Nephron progenitor cell (in vitro differentiated cells): ENCODE measurements at places on chromosomes 6 and 20.

GRCh38 chr6:44029444-44030185 is 97.6 kb downstream of the MRPL14 start:
- H3K4me1 ChIP-seq, result peaks cover 5% of the 10 kb centered on the region
- peaks cover 16% of the 10 kb centered on the region for H3K27me3 ChIP-seq
- no peak for DNase-seq
- H3K4me3 ChIP-seq, result no peak overlapping the region

DNA sequence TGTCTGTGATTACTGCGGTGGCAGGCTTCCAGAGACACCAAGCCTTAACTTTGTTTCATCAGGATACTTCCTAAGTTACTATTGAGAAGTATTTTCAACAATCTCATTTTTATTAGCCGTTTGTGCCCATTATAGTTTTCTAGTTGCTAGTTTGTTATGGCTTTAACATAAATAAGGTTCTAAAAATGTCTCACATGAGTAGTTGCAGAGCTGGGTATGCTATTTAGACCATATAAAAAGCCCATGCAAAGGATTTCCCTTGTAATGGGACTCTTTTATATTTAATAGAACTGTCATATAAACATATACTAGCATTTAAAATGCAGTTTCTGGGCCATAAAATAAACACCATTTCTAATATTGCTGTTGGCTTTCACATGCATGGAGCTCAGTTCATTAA is 205.3 kb upstream of the TCF21 start:
- no peak overlapping the region for H3K4me3 ChIP-seq
- H3K27me3 ChIP-seq, result peaks cover 6% of the 10 kb centered on the region
- no peak overlapping the region for H3K27ac ChIP-seq
- DNase-seq, result no peak
- no peaks in the 10 kb centered on the region for H3K36me3 ChIP-seq
- H3K4me1 ChIP-seq, result no peaks in the 10 kb centered on the region

- no peaks in the 10 kb centered on the region for H3K36me3 ChIP-seq
- no peak overlapping the region for H3K4me3 ChIP-seq
- no peak overlapping the region for H3K27ac ChIP-seq
- peaks cover 33% of the 10 kb centered on the region for H3K27me3 ChIP-seq
Measured at GRCh38 chr6:150079604-150080003, 10.7 kb upstream of the ULBP3 start.

DNA sequence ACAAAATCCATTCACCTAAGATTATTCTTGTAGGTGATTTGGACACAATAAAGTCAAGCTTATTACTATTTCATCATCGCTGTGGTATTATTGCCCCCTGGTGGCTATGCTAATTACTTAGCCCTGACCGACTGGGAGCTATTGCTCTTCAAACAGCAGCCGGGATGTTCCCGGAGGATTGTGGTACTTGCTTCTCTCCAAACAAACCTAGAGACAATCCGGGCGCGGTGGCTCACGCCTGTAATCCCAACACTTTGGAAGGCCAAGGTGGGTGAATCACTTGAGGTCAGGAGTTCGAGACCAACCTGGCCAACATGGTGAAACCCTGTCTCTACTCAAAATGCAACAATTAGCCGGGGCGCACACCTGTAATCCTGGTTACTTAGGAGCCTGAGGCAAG is 15.4 kb upstream of the STMND1 start:
- no peak overlapping the region for H3K4me3 ChIP-seq
- H3K4me1 ChIP-seq, result no peaks in the 10 kb centered on the region
- peaks cover 10% of the 10 kb centered on the region for H3K27me3 ChIP-seq
- peaks cover 5% of the 10 kb centered on the region for H3K36me3 ChIP-seq

DNA sequence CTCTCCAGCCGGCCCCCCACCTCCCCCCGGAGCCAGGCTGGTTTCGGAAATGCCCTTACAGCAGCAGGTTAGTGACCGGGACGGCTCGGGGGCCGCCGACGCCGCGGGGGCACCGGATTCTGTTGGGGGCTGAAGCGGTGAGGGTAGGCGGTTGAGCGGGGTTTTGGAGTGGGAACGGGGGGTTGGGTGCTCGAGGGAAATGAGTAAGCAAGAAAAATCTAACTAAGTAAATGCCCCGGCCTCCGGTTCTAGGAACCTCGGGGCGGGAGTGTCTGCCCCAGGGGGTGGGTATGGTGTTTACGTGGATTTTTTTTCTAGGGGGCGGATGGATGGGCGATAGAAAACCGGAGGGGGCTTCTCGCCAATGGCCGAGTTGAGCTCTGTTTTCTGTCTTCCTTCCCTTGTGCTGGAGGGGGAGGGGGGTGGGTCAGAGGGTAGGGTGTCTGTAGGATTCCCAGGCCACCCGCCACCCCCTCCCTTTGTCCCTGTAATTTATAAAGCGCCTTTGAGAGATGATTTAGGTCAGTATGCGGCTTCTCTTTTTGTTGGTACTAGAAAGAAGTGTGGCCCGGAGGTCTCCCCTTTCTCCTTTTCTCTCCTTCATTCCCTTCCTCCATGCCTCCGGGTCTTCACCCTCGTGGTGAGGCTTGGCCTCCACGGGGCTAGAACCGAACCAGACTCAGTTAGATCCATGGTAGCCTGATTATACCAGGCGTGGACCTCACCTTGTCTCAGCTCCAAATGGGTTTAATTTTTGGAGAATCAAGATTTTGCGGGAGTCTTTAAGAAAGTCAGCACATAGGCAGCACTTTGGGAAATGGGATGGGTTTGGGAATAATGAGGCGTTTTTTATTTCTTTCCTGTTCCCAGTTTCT is 2.3 kb downstream of the E2F3 start:
- H3K4me3 ChIP-seq, result peak overlapping the region; percentile 98
- H3K36me3 ChIP-seq, result peaks cover 33% of the 10 kb centered on the region
- peak overlapping the region; percentile 99 for H3K27ac ChIP-seq
- H3K4me1 ChIP-seq, result peaks cover 36% of the 10 kb centered on the region
- no peak for DNase-seq

- peaks cover 7% of the 10 kb centered on the region for H3K27me3 ChIP-seq
- H3K27ac ChIP-seq, result peak overlapping the region; percentile 20
Measured at GRCh38 chr6:155228546-155229166, 35.2 kb upstream of the CLDN20 start.

DNA sequence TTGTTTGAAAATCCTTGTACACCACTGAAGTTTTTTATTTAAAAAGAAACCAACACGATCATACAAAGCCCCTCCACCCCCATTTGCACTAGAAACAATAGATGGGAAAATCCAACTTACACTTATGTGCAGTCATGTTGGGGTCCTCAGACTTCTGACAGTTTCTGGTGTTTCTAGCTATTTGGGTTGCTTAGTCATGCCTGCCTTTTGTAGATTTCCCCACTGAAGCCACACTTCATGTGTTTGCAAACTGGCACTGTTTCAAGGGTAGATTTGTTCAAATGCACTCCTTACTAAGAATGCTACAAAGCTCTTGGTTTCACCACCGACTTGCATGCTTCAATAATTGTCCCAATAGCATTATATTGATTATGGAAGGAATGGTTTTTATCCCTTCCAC is 1.5 kb downstream of the SH3BGRL2 start:
- H3K4me1 ChIP-seq, result peaks cover 19% of the 10 kb centered on the region
- no peaks in the 10 kb centered on the region for H3K36me3 ChIP-seq
- no peak overlapping the region for H3K27ac ChIP-seq
- peak overlapping the region; percentile 94 for H3K4me3 ChIP-seq
- no peak for DNase-seq

GRCh38 chr6:105748737-105749161 is 337.4 kb upstream of the PRDM1 start:
- peaks cover 13% of the 10 kb centered on the region for H3K4me1 ChIP-seq
- peaks cover 5% of the 10 kb centered on the region for H3K27me3 ChIP-seq
- H3K27ac ChIP-seq, result peak overlapping the region; percentile 60
- H3K36me3 ChIP-seq, result no peaks in the 10 kb centered on the region
- no peak overlapping the region for H3K4me3 ChIP-seq

DNA sequence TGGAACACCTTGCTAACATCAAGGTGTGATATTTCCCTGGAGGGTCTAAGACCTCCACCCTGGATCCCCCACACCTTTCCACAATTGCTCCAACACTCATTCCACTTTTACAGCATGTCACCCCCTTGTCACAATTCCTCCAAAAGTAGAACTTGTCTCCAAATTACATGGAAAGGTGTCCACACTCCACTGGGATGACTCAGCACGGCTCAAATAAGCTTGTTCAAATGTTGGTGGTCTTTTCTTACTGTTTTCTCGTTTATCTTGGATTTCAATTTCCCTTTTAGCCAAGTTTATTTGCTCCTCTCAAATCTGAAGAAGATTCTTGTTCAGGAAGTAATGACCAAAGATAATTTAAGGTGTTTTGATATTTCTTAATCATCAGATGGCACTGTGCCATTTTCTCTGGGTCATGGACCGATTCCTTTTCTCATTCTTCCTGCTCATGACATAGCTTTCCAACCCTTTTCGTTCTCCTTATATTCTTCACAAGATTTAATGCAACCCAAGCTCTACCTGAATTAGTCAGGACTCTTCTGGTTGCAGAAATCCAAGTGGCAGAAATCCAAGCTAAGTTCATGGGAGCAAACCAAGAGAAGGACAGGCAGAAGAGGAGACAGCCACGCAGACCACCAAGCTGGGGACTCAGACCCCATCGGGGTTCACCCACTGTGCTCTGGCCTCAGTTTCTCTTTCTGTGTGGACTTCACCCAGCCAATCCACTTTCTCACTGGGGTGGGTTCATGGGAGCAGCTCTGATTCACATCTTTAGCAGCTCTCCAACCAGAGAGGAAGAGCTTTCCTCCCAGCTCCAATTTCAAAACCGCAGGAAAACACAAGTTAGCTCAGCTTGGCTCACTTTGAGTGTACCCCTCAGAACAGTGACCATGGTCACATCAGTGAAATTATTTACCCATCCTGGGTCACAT is 110.5 kb upstream of the CDYL start:
- H3K36me3 ChIP-seq, result no peaks in the 10 kb centered on the region
- no peak overlapping the region for H3K27ac ChIP-seq
- peaks cover 3% of the 10 kb centered on the region for H3K27me3 ChIP-seq
- H3K4me1 ChIP-seq, result peaks cover 30% of the 10 kb centered on the region

GRCh38 chr6:48994811-48995210 is 468.2 kb downstream of the MMUT start:
- peaks cover 3% of the 10 kb centered on the region for H3K27me3 ChIP-seq
- H3K36me3 ChIP-seq, result no peaks in the 10 kb centered on the region
- H3K4me3 ChIP-seq, result no peak overlapping the region
- DNase-seq, result no peak
- H3K4me1 ChIP-seq, result no peaks in the 10 kb centered on the region
- no peak overlapping the region for H3K27ac ChIP-seq

DNA sequence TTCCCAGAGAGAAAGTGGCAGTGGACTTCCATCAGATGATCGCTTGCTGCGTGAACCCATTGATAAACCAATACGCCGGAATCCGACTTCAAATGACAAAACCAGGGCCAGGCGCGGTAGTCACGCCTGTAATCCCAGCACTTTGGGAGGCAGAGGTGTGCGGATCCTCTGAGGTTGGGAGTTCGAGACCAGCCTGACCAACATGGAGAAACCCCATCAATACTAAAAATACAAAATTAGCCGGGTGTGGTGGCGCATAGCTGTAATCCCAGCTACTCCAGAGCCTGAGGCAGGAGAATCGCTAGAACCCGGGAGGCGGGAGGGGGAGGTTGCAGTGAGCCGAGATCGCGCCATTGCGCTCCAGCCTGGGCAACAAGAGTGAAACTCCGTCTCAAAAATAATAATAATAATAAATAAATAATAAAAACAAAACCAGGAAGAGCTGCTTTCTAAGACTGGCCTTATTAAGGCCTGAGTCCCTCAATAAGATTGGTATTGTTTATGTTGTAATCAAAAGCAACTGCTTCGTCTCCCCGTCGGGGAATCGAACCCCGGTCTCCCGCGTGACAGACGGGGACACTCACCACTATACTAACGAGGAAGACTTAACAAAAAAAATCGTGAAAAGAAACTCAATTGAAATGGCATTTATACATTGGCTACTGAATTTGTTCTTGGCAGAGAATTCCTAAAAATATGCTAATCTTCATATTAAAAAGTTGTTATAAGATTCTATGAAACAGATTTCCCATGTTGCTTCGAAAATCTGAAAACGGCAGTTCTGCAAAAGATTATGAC is 110.2 kb upstream of the ZNF184 start:
- peak overlapping the region; percentile 82 for H3K4me3 ChIP-seq
- no peaks in the 10 kb centered on the region for H3K36me3 ChIP-seq
- no peak overlapping the region for H3K27ac ChIP-seq

DNA sequence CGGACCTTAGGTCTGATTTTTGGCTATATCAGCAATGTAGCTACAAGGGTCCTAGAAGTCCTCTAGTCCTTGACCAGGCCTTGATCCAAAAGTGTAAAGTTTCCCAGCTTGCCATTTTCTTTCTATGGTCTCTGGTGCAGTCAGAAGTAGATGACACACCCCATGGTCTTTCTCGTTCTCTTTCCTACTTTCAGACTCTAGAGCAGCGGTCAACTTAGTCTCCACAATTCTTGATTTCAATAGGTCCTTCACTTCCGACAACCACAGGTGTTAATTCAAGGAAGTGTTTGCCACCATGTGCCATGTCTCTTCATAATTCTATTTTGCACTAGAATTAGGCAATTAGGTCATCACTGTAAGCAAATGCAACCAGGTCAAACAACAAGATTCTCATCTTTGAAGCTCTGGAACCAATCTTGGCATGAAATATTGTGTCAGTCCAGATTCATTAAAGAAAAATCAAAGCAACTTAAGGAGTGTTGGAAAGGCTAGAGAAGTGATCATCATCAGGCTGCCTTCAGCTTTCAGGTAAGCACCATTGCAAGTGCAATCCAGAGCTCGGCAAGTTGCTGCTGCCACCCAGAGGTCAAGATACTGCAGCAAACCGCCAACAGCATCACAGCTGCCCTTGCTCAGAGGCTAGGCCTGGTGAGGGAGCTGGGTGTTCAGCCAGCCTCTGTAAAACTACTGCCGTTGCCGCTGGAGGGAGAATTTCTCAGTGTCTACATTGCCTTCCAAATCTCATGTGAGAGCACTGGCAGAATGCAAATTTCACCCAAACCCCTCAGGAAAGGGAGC is 5.6 kb upstream of the SYNE1 start:
- peaks cover 4% of the 10 kb centered on the region for H3K4me1 ChIP-seq
- no peaks in the 10 kb centered on the region for H3K36me3 ChIP-seq
- no peak overlapping the region for H3K4me3 ChIP-seq
- H3K27ac ChIP-seq, result no peak overlapping the region
